Ovary (tissue), 10 donors: ENCODE measurements at places on chromosomes 5 and 9. TPM values are rescaled to one million over a fixed set of nuclear protein-coding genes. Genes with fewer than 3 reads are reported as not detected.

Gene GCNT1
- total RNA-seq: 3.0 TPM

Gene DMRT3
- total RNA-seq: not detected

DNA sequence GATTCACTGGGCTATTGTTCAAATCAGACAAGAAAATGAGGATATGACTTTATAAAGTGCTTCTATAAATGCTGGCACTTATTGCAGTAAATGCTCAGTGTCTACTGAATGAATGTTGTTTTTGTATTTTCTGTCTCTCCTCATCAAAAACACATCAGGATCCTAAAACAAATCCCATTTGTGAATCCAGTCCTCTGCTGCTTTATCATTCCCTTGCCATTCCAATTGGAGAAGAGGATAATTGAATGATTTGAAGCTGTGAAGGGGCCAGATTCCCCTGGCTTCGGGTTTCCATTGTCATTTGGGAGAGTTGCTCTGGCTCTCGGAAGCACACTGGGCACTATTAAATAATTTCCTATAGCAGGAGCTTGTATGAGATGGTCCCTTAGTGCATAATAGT lies 666.8 kb downstream of the ACTL7B start:
- DNase-seq: no peak

DNA sequence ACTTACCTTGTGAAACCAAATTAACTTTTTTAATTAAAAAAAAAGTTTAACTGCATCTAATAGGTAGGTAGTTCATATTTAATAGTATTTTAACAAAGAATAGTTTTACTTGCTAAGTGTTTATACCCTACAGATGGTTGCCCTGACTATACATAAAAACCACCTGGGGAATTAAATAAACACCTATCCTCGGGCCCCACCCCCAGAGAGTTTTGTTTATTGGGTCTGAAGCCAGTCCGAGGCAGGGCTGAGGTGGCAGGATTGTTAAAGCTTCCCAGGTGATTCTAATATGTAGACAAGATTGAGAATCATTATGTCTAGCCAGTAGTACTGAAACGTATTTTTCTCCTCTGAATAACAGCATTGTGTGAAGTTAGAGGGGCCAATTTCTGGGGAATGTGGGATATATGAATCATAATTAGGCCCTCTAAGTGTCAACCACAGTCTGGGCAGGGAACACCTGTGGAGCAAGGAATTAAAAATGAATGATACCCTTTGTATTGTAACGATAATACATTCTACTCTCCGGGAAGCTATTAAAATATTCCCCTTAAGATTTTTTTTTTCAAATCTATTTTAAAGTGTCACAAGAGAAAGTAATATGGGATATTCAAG lies 5.6 kb upstream of the PAM start:
- no peak for DNase-seq

Gene HTR1A
- total RNA-seq: not detected

DNA sequence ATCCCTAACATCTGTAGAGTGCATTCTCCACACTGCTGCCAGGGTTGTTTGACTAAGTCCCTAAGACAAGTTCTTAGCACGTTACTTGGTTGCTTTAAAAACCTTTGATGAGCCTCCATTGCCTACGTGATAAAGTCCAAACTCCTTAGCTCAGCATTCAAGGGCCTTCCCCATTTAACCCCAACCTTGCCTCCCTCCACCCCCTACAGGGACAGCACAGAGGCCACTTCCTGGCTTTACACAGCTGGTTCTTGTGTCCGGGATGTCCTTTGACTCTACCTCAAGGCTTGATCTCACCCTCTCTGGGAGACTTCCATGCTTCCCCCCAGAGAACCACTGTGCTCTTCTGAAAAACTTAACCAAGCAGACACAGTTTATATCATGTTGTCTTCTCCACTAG lies 29.4 kb downstream of the FAM240B start:
- DNase-seq: no peak

GRCh38 chr5:76029739-76030138 lies 53.4 kb upstream of the SV2C start:
- no peak for DNase-seq

Gene QRFP
- total RNA-seq: not detected

- no peak for DNase-seq
These were observed 13.1 kb upstream of the IGFBPL1 start for GRCh38 chr9:38437193-38437823.

Gene AK6
- 22.2 TPM for total RNA-seq

Gene NPR2
- total RNA-seq: 29.7 TPM

- peak; percentile 84 for DNase-seq
These were observed at the start of gene SEMA5A for GRCh38 chr5:9545992-9546851. Gene SEMA5A, minus strand, starts transcription at chr5:9546075. Its CDS starts 166,129 bp downstream, at chr5:9379946.

- DNase-seq: no peak
These were observed 45.0 kb upstream of the TNC start for GRCh38 chr9:115162946-115163345.
